ENCODE measurements at places on chromosomes 16 and 17.
A peak's percentile ranks its signal among the peaks of the same experiment; 100 is the strongest.

- DNase-seq = no peak
Observed at GRCh38 chr17:53470626-53471025, 352.1 kb upstream of the KIF2B start.

- DNase-seq = no peak
Observed at GRCh38 chr17:44760474-44761308, 1.9 kb downstream of the ADAM11 start.

DNA sequence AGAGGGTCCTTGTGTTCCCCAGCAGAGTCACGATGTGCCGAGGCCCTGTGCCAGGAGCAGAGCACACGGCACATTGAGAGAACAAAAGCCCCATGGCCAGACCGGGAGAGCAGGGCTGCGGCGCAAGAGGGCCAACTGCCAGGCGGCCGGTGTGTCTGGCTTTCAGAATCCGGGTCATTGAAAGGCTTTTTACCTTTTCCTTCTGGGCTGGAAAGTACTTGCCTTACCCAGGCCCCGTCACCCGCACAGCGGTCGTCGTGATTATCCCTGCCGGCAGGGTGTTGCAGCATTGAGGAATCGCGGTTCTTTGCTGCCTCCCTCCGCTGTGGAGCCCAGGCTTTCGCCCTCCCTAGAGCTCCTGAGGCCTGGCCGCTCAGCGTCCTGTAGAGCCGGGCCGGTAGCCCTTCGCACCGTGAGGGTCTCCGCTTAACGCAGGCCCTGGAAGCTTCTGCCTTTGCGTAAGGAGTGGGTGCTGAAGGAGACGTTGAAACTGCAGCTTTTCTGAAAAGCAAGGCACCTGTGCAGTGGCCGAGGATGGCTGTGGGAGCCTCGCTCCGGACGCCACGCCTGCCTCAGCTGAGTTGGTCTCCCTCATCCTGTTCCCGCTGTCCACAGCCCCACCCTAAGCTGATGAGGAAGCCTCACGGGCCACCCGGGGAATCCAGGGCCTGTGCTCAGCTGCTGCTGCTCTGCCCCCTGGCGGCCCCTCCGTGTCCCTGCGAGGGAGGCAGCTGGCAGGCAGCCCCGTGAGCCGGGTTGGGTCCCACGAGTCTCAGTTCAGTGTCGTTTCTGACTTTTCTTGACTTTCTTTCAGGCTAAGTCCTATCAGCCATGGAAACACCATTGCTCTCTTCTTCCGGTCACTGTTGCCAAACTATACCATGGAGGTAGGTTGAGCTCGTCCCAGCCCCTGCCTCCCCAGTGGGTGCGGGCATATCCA lies 8.6 kb upstream of the MC1R start:
- peak; percentile 67 for DNase-seq

GRCh38 chr17:81373536-81374160 lies 21.6 kb upstream of the BAHCC1 start:
- DNase-seq = no peak

- no peak for DNase-seq
Observed at GRCh38 chr17:62707425-62707739, 79.9 kb downstream of the MRC2 start.

GRCh38 chr16:29993903-29994599 lies 1.4 kb downstream of the HIRIP3 start:
- DNase-seq = no peak

GRCh38 chr17:75756451-75757085 lies 8.4 kb downstream of the GALK1 start:
- DNase-seq = no peak

DNA sequence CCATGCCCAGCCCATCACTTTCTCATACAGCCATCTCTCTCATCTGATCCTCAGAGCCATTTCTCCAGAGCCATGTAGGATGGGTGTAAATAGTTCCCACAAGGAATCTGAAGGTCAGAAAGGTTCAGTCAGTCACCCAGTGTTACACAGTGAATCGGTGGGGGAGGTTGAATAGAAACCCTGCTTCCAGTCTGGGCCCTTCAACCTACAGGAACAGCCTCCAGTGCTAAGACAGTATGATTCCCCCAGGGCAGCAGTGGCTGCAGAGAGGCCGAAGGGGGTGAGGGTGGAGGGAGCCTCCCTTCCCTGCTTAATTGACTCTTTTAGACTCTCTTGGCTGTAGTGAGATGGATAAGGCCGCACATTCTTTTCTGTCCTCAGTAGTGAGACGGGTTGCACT lies 3.6 kb downstream of the WNT9B start:
- DNase-seq = no peak

GRCh38 chr17:39225959-39226683 lies 376 bp upstream of the STAC2 start:
- DNase-seq = peak; percentile 62

DNA sequence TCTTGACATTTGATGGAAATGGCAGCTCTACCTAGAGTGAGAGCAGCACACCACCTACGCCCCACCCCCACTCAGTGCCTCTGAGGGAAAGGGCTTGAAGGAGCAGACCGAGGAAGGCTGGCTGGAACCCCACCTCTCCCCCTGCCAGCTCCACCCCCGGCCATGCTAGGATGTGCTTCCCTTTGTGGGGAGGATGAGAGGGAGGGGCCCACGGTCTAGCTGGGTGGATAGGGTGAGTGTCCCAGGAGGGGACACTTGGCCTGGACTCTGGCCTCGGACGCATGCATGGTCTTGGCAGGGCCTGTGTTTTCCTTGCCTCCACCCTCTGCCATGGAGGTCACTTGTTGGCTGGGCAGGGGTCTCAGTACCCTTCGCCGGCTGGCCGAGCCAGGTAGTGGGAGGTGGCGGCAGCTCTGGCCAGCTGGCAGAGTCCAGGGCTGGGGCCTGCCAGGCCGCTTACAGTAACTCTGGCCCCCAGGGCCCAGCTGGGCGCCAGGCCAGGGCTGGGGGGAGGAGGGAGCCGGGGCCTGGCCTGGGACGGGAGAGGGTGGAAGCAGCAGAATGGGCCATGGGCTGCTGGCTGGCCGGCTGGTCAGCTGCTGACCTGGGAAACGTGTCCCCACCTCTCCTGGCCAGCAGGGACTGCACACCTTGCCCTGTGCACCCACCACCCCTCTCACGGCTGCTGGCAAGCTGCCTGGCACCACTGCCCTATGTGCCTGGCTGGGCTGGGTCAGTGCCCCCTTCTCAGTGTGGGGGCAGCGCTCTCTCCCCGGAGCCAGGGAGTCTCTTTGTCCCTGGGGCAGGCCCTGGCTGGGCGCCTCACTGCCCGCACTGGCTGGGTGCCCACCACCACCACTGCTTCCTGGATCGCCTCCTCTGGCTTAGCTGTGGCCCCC lies 23.0 kb downstream of the RARA start:
- DNase-seq = no peak

DNA sequence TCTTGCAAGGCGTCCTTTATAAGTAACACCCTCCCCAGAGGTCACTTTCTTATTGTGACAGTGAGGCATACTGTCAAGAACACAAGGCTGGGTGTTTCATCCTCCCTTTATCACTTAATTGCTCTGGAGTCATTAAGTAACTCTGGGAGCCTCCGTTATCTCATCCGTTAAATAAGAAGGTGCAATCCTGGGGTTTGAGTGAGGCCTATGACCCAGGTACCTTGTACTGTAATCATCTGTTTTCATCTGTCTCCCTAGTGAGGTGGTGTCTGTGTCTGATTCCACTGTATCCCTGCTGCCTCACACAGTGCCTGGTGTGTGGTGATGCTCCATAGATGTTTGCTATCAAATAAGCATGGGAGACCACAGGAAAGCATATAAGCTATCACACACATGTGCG lies 17.7 kb downstream of the TNS4 start:
- no peak for DNase-seq

DNA sequence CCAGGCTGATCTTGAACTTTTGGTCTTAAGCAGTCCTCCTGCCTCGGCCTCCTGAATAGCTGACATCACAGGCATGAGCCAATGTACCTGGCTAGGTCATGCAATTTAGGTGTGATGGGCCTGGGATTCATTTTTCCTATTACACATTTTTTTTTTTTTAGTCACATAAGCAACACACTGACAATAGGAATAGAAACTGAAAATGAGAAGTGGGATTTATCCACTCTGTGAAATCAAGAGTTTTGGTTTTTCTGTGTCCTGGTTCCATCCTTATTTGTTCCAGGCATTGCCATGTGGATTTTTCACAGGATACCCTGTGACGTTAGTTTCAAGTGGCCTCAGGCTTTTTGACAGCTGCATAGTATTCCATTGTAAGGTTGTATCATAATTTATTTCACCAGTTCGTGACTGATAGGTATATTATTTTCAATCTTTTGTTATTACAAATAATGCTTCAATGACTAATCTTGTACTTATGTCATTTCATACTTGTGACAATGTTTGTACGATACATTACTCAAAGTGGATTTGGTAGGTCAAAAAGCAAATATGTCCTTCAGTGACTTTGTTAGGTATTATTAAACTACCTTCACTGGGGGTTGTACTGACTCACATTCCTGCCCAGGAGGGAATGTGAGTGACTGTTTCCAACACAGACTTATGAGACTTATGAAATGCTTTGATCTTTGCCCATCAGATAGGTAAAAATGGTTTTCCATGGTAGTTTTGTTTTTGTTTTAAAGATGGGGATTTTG lies 10.6 kb downstream of the ADCY7 start:
- DNase-seq = no peak

GRCh38 chr17:76879691-76880090 lies 11.5 kb downstream of the MGAT5B start:
- no peak for DNase-seq

DNA sequence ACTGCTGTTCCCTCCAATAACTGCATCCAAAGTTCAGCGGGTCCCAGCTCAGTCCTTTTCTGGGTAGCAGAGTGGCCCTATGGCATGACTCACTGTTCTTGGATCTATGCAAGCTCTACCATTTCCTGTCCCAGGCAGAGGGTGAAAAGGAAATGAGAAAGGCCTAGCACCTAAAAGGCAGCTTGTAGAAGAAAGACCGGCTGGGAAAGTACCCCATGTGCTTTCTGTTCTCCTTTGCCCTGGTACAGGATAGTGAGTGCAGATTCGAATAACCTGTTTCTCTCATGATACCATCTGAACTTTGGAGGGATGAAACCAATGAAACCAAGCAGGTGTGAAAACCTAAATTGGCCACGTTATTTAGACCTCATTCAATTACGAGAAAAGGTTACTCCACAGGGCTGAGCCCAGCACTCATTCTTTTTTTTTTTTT lies 12.7 kb upstream of the HASPIN start:
- peak; percentile 80 for DNase-seq

GRCh38 chr16:76237471-76237870 lies 39.7 kb upstream of the CNTNAP4 start:
- DNase-seq = no peak

DNA sequence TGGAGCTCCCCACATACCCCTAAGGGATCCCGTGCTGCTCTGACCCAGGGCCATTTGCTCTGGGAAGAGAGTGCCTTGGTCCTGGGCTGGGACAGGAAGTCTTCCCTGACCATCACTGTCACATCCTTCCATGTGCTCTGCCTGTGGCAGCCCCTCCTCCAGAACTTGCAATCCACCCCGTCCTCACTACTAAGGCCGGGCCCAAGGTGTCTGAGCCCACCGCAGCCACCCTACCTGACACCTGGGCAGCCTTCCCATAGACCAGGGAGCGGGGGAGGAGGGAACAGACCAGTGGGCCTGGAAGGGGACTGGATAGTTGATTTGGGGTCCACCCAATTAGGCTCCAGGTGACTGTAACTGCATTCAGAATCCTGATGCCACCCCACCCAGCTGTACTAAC lies 117.5 kb upstream of the CRHR1 start:
- no peak for DNase-seq

- peak; percentile 52 for DNase-seq
Observed at GRCh38 chr17:45143767-45144198, 4.5 kb upstream of the HEXIM1 start.

- peak; percentile 41 for DNase-seq
Observed at GRCh38 chr16:30166202-30166902, 17.1 kb upstream of the CORO1A start.

- no peak for DNase-seq
Observed at GRCh38 chr16:16790597-16790996, 411.7 kb downstream of the NPIPA7 start.

DNA sequence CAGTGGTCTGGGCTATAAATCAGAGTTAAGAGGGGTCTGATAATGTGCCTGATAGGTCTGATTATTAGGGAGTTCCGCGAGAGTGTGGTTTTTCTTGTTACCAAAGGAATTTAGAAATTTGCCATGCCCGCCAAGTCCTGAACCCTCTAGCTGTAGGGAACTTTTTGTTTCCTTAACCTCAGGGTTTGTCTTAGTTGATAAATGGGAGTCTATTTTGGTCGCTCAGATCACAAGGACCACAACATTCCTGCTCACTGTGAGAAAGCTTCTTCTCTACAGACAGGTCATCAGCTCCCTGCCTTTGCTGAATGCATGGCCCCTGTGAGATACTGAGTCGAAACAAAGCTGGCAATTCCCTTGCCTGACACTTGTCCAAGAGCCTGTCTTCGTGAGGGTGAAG lies 497.8 kb downstream of the HS3ST4 start:
- DNase-seq = no peak

- DNase-seq = peak; percentile 60
Observed at GRCh38 chr17:75832164-75832651, 12.0 kb downstream of the UNC13D start.

DNA sequence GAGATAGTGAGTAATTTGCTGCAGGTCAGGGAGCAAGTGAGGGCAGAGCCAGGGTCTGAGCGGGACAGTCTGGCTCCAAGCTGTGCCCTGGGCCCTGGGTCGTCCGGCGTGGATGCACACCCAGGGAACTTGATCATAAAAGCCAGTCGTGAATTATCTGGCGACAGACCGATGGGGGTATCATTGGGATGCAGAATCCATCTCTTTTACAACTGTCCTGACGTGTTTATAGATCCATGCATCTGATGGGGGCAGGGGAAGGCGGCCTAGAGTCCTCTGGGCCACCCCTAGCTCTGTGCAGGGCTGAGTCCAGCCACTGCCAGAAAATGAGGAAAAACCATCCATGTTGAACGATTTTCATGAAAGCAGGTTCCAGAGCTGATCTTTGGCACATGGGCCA lies 332.8 kb downstream of the C16orf95 start:
- no peak for DNase-seq
